Activated T-helper 1 cell treated with anti-CD3 and anti-CD28 coated beads, Interleukin-2, amount 50 U/mL, for 16 hours (primary cell): ENCODE measurements at places on chromosomes 16 and 17.

DNA sequence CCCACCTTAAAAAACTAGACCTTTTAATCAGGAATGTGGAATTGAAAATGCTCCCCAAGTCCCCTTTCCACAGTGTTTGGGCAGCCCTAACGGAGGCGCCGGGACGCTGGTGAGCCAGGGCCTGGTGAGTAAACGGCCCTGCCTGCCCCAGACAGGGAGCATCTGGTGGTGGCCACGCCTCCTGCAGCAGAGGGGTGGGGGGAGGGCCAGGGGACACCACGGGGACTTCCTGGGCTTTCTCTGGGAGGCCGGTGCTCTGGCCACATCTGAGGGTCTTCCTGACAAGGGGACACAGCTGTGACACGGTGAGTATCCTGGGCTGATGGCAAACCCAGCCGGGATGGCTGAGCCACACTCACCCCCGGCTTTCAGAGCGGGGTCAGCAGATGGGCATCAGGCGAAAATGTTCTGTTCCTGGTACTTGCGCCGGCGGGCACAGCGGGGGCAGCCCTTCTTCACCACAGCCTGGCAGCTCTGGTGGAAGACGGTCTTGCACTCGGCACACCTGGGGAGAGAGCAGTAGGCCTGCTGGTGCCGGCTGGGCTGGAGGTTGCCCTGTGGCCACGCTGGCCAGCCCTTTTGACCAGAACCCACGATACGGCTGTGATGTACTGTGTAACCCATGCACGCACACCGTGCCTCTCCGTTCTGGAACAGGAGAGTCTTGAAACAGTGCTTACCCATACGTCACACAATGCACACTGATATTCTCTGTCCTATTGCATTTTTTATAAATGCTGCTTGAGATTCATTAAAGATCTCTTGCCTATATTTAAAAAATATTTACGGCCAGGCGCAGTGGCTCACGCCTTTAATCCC, 5.0 kb upstream of the ARHGAP27 start:
- DNase-seq, result no peak

DNA sequence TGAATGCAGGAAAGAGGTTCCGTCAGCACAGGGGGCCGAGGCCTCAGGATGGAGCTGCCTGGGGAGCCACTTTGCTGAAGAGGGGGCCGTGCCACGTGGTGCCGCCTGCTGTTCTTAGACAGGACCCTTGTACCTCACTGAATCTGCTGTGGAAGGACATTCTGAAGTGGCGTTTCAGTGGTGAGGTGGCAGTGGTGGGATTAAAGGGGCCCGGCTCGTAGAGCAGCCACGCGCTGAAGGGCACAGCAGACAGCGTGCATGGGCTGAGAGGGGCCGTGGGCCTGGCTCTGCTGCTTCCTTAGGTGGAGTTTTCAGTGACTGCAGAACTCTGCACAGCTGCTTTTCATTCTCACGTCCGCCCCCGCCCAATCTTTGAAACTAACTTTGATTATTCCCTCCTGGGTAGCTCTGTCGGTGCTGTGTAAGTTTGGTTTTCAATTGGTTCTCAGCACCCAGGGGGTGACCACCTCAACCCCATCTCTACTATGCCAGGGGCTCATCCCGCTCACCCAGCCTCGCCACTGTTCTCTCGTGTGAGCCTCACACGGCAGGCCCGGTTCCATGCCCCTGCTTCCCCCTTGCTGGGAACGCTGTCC, 70.3 kb downstream of the SEC14L1 start:
- DNase-seq, result no peak

- DNase-seq, result no peak
Measured at GRCh38 chr17:45341533-45342158, 24.8 kb upstream of the MAP3K14 start.

GRCh38 chr16:53191413-53191812, 136.6 kb downstream of the CHD9 start:
- no peak for DNase-seq

DNA sequence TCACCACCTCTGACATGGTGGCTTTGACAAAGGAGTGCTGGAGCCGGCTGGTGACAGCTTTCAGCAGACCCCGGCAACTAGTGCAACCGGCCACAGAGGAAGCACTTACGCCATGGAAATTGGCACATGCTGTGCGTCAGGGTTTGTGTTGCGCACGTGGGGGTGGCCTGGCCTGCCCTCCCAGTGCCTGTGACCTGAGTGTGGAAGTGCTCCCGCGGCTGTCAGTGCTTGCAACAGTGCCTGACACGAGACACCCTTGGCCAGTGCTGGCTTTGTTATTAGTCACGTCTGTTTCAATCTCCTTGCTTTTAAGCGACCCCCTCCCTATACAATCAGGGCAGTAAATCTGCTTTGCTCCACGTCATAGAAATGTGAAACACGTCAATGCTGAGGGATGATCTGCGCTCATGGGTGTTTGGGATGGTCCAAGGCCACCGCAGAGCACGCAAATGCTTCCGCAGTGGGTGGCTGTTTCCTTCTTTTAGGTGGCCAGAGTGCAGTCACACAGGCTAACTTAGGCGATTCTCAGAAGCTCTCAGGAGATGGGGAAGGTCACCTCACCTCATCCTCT, 64.3 kb downstream of the PGS1 start:
- DNase-seq, result no peak

GRCh38 chr17:6184508-6184907, 114.3 kb downstream of the WSCD1 start:
- DNase-seq, result no peak

- DNase-seq, result no peak
Measured at GRCh38 chr16:65102326-65102725, 19.5 kb downstream of the CDH11 start.

- no peak for DNase-seq
Measured at GRCh38 chr16:48081656-48082055, 74.1 kb downstream of the ABCC12 start.

DNA sequence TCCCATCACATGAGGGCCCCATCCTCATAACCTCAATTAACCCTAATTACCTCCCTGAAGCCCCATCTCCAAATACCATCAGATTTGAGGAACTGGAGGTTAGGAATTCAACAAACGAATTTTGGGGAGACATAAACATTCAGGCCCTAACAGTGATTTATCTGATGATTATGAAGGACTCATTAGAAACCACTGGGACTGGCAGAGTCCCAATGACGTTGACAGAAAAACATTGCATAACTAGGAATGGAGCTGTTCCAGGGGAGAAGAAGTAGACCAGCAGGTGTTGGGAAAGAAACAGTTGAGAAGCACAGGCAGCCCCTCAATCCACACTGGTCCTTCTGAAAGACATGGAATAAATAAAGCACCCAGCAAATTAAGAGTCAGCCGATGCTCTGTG, 282.0 kb downstream of the MAP2K4 start:
- no peak for DNase-seq

- DNase-seq, result no peak
Measured at GRCh38 chr16:24946155-24946554, 69.0 kb downstream of the ARHGAP17 start.

DNA sequence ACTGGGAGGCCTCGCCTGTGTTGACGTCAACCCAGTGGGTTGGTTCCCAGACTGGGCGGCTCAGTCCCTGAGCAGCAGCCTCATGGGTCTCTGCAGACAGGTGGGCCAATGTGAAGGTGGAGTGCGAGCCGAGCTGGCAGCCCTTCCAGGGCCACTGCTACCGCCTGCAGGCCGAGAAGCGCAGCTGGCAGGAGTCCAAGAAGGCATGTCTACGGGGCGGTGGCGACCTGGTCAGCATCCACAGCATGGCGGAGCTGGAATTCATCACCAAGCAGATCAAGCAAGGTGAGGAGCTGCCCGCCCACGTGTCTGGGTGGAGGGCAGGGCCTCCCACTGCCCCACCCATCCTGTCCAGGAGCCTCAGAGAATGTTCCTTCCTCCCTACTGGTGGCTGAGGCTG, 44.1 kb downstream of the MRC2 start:
- no peak for DNase-seq

- peak; percentile 15 for DNase-seq
Measured at GRCh38 chr17:80082403-80083135, 18.8 kb upstream of the GAA start.

- DNase-seq, result no peak
Measured at GRCh38 chr17:39659279-39660010, 5.7 kb upstream of the TCAP start.

GRCh38 chr17:82358465-82359350, at the start of gene TEX19:
Gene TEX19, plus strand, starts transcription at chr17:82359247. Its CDS starts 2,904 bp downstream, at chr17:82362151.
- no peak for DNase-seq
